Forelimb muscle (tissue), 1 donor: ENCODE measurements at places on chromosomes 1 and 21.

- no peak for DNase-seq
These were observed 69.1 kb downstream of the BCAR3 start for GRCh38 chr1:93612510-93612909.

GRCh38 chr1:228647523-228648444, 87.5 kb upstream of the RHOU start:
- no peak for DNase-seq

DNA sequence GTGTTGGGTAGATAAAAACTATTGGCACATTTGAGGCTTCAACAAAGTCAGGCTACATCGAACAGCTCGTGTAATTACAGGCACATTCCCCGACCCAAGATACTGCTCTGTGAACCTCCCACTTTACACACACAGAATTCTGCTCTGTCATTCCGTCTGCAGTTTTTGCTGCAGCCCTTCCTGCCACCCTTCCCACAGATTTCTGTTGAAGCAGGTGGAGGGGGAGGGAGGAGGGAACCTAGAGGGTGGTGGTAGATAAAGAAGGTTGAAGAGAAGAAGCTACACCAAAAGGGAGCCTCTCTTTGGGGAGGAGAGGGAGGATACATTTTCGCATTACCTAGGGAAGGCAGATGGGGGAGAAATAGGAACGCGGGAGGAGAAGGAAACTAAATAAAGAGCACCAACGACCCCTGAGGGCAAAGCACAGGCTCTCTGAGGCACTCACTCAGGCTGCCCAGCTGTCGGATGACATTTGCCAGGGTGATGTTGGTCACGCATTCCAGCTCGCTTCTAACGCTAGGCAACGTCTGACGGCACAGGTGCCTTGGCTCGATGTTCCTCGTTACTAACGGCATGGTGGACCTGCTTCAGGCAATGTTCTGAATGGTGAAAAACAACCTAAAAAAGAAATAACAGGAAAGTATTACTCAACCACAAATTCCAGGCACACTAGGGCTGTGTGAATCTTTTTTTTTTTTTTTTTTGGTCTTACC, 36.0 kb downstream of the GPR3 start:
- DNase-seq, result no peak

DNA sequence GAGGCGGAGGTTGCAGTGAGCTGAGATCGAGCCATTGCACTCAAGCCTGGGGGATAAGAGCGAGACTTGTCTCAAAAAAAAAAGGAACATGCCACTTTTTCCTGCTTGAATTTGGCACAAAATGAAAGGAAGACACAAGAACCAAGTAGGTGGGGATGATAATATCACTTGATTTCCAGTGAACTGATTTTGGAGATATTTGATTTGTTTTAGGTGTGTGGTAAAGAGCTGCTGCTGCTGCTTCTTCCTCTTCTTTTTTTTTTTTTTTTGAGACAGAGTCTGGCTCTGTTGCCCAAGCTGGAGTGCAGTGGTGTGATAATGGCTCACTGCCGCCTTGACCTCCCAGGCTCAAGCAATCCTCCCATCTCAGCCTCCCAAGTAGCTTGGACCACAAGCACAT, 29.9 kb upstream of the CAPZB start:
- DNase-seq, result no peak

GRCh38 chr1:27935721-27936120, 921 bp downstream of the SMPDL3B start:
- no peak for DNase-seq

- DNase-seq, result no peak
These were observed 62.8 kb upstream of the BCAR3 start for GRCh38 chr1:93744299-93744988.

DNA sequence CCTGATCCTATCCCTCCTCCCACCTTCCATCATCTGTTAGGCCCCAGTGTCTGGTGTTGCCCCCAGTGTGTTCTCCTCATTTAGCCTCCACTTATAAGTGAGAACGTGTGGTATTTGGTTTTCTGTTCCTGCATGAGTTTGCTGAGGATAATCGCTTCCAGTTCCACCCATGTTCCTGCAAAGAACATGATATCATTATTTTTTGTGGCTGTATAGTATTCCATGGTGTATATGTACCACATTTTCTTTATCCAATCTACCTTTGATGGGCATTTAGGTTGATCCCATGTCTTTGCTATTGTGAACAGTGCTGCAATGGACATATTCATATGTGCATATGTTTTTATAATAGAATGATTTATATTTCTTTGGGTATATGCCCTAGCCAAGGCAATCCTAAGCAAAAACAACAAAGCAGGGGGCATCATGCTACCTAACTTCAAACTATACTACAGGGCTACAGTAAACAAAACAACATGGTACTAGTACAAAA, 142.9 kb downstream of the TNFSF18 start:
- no peak for DNase-seq

DNA sequence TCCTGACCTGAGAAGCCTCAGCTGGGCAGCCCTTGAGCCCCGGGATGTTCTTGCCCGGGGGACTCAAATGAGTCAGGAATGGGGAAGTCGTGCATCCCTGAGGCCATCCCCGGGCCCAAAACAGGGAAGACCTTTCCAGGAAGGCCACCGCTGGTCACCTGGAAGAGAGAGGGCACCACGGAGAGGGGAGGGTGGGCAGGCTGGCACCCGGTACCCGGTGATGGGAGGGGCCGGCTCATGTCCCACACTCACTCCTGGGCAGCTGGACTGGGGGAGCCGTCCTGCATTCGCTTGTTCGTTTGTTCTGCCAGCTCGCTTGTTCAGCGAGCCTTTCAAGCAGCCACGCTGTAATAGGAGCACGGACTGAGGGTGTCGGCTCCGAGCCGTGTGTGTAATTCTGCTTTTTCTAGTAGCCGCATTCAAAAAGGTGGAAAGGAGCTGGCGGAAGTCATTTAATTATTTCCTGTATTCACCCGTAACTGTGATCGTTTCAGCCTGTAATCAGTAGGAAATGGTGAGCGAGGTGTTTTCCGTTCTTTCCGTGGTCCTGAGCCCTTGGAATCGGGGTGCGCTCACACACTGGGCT, 48.4 kb upstream of the CCDC27 start:
- no peak for DNase-seq

GRCh38 chr1:57550092-57550491, 126.2 kb upstream of the DAB1 start:
- no peak for DNase-seq

- no peak for DNase-seq
These were observed 10.7 kb downstream of the ZFYVE9 start for GRCh38 chr1:52152572-52152971.

DNA sequence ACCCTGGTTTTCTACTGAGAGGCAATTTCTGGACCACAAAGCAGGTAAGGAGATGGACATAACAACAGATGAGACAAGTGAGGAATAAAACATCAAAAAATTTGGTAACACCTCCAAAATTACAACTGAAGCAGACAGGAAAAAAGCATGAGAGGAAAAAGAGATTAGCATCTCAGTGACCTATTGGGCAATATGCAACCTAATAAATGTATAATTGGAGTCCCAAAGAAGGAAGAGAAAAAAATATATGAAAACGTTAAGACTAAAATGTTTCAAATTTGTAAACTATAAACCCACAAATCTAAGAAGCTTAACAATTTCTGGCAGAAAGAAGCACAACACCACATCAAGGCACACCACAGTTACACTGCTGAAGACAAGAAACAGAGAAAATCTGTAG, 208.2 kb upstream of the TNR start:
- DNase-seq, result no peak

- DNase-seq, result no peak
These were observed 28.7 kb downstream of the RSPH1 start for GRCh38 chr21:42467140-42467983.

- DNase-seq, result no peak
These were observed 58.5 kb downstream of the PALMD start for GRCh38 chr1:99704356-99704816.

DNA sequence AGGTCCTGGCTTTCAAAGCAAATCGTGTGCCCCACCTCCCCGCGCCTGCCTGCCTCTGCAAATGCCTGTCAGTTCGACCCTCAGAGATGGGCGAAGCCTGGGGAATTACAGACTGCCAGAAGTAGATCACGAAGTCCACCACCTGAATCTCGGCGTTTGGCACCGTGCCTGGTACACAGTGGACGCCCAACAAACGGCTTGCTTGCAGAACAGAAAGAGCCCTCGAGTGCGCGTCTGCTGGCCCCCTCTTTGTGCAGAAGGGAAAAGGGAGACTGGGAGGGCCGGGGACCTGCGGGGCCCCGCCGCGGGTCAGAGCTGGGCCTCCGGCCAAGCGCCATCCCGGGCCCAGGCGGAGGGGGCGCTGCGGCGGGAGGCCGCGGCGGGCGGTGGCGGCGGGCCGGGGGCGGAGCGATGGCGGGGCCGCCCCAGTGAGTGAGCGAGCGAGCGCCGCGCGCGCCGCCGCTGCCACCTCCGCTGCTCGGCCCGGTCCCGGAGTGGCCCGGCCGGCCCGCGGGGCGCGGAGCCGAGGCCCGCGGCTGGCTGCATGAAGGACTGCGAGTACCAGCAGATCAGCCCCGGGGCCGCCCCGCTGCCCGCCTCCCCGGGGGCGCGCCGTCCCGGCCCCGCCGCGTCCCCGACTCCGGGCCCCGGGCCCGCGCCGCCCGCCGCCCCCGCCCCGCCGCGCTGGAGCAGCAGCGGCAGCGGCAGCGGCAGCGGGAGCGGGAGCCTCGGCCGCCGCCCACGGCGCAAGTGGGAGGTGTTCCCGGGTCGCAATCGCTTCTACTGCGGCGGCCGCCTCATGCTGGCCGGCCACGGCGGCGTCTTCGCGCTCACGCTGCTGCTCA, at the start of gene ZDHHC18:
Gene ZDHHC18 (plus strand): TSS at position 428 of the 845 bp plus-strand sequence. CDS start 117 bp downstream, at position 545.
- no peak for DNase-seq

- DNase-seq, result no peak
These were observed 37.0 kb upstream of the ENAH start for GRCh38 chr1:225689882-225690459.

DNA sequence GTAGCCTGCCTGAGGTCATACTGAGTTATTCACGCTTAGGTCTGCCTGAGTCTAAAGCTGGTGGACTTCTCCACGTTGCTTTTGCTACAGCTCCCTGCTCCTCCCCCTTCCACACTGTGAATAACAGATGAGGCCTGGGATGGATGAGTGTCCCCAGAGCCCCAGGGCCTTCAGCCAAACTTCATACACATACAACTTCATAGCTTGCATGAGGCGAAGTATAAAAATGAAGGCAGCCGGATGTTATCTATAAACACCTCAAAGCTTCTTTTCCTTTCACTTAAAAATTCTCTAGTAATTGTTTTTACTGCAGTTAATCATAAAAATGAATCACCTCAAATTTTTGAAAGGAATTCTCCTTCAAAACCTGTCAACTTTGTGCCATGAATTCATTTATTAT, 70.2 kb downstream of the DAB1 start:
- peak; percentile 16 for DNase-seq

- DNase-seq, result no peak
These were observed 118.5 kb downstream of the HLX start for GRCh38 chr1:220997791-220998190.
